H7 (cell line): ENCODE measurements at places on chromosomes 11 and 22. TPM values are rescaled to one million over a fixed set of nuclear protein-coding genes. Genes with fewer than 3 reads are reported as not detected.

The OR8G1 gene
- total RNA-seq: not detected in 2 replicates

The LAYN gene
- 1.0 and 1.2 TPM in 2 replicates for total RNA-seq

GRCh38 chr11:47099918-47100315 lies 76.8 kb downstream of the ARFGAP2 start:
- DNase-seq: no peak

The HOATZ gene
- not detected in 2 replicates for total RNA-seq

- no peak for DNase-seq
Observed at GRCh38 chr11:121618516-121618915, 165.7 kb upstream of the SORL1-AS1 start.

- DNase-seq: no peak
Observed at GRCh38 chr22:19603767-19604166, 79.6 kb upstream of the CLDN5 start.

The KCNJ11 gene
- 2.1 and 4.3 TPM in 2 replicates for total RNA-seq

DNA sequence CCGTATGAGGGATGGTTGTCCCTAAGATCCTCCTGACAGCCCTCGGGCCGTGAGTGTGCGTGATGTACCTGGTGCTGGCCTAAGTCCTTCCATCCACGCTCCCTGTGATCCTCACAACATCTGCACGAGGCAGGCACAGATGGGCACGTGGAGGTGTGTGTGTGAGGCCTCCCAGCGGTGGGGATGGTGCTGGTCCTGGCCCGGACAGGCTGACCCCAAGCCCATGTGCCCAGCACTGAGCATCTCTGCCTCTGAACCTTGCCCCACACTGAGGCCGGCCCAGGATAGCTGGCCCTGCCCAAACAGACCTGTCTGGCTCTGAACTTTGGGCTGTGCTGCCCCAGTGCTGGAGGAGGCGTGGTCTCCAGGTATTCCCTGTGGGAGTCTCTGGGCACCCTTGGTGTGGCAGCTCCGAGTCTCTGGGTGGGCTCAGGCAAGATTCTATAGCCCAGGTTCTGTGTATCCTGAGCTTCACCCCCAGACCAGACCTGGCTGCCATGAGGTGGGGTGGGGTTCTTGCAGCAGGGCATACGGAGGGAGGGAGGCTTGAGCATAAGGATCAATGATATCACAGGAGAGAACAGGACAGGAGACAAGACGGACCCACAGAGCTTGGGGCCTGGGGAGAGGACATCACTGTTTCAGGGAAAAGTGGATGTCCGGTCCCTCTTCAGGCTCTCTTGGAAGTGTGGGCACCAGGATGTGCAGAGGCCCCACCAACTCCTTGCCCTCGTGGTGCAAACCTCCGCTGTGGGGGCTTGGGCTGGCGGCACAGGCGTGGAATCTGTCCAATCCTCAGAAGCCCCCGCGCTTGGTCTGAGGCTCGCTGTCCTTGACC lies 881.8 kb downstream of the BRD1 start:
- DNase-seq: no peak

DNA sequence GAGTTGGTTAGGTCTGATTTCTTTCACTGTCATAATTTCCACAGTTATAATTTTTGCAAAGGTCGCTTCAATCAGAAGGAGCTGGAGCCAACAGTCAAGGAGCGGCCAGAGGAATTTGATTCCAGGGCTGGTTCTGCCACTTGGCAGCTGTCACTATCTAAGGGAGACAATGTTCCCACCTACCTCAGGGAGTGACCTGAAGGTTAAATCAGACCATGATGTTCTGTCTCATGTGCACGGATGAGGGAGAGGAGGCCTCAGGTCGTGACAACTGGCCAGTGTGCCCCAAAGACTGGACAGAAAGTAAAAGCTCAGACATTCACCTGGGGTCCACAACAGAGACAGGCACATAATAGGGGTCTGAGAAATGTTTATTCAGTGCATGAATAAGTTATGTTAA lies 7.6 kb downstream of the MRGPRD start:
- DNase-seq: no peak

DNA sequence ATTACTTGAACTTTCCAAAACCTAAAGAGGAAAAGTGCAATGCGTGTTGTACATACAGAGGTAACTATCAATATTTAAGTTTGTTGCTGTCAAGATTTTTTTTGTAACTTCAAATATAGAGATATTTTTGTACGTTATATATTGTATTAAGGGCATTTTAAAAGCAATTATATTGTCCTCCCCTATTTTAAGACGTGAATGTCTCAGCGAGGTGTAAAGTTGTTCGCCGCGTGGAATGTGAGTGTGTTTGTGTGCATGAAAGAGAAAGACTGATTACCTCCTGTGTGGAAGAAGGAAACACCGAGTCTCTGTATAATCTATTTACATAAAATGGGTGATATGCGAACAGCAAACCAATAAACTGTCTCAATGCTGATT lies 2.1 kb downstream of the ADM start:
- DNase-seq: no peak

DNA sequence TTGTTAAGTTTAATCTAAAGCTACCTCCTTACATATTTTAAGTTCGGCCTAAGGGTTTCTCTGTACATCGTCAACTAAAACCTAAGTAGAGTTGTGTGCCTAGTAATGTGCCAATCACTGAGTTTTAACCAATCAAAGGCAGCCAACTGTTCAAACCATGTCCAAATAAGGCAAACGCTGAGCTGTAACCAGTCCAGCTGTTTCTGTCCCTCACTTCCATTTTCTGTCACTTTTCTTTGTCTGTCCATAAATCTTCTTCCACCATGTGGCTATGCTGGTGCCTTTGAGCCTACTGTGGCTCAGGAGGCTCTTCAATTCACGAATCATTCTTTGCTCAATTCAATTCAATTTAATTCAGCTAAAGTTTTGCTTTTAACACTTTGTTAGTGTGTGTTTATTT lies 13.9 kb upstream of the ATXN10 start:
- no peak for DNase-seq

GRCh38 chr11:19574916-19575315 lies 137.7 kb upstream of the NAV2 start:
- no peak for DNase-seq

The CHRDL2 gene
- total RNA-seq: not detected in 2 replicates

The RNF121 gene
- total RNA-seq: 18.7 and 22.7 TPM in 2 replicates

DNA sequence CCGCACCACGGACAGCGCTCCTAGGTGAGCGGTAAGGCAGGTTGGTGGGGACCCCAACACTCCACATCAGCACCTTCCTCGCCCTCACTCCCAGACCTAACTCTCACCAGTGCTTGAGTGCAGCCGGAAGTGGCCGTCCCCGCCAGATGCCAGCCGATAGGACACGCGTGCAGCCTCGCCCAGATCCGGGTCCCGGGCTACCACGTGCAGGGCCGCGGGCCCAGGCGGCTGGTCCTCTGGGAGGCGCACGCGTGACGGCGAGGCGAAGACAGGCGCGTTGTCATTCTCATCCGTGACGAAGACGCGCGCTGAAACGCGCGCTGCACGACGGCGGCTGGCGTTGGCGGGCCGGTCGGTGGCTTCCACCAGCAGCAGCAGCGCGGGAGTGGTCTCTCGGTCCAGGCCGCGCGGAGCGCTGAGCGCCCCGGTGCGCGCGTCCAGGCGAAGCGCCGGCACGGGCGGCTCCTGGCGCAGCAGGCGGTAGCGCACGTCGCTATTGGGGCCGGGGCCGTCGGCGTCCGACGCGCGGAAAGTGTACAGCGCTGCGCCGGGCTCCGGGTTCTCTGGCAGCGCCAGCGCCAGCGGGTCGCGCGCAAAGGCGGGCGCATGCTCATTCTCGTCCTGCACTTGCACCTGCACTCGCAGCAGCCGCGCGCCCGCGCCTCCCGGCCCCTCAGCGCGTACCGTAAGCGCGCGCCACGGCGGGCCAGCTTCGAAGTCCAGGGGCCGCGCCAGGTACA lies 10.8 kb upstream of the TPP1 start:
- peak; percentile 96 for DNase-seq

- DNase-seq: no peak
Observed at GRCh38 chr11:58575377-58576020, at the start of gene LPXN. LPXN (minus strand) TSS chr11:58575856; CDS start chr11:58575772, 84 bp downstream.

DNA sequence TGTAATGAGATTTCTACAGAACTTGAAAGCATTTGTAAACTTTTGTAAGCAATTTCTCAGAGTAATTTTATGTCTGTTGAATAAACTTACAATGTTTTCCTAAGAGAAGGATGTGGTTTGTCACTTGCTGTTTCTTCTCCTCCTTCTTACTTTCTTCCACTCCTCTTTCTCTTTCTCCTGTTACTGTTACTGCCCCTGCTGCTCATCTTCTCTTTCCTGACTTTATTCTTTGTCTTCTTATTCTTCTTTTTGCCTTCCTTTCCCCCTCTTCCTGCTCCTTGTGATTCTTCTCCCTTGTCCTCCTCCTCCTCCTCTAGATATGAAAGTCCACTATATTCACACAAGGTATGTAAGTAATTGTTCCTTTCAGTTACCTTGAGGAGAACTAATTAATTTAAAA lies 31.1 kb upstream of the MMP7 start:
- DNase-seq: no peak

- peak; percentile 31 for DNase-seq
Observed at GRCh38 chr11:58513747-58514367, 6.0 kb upstream of the OR5B21 start.

DNA sequence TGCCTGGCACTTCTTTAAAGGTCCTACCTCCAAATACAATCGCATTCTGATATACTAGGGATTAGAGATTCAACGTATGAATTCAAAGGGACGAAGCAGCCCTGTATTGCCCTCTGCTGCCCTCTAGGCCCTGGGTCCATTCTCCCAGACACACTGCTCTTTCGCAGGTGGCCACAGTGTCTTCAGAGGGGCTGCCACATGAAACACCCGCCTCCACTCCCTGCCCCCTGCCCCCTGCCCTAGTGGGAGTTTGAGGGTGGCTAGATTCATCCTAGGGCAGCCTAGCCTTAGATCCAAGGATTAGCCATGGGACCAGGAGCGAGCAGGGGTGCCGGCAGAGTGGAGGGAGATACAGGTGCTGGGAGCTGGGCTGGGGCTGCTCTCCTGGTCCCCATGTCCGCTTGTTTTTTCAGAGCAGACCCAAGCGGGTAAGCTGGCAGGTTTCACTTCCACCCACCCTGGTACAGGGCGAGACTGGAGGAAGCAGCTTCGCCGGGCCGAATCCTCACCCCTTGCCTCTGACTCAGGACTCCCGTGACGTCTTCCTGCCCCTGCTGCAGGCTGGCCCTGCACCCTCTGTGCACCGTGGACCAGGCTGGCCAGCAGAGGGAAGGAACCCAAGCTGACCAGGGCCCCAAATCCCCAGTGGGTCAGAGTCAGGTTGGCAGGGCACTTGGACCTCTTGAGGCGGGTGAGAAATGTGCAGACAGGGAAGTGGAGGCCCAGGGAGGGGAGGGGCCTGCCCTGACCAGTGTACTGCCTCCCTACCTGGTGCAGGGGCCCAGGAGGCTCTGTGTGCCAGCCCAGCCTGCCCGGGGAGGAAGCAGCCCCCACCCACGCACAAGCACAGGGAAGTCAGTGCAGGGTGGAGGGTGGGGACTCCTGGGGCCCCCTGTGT lies 28.4 kb upstream of the HMOX1 start:
- DNase-seq: peak; percentile 89

DNA sequence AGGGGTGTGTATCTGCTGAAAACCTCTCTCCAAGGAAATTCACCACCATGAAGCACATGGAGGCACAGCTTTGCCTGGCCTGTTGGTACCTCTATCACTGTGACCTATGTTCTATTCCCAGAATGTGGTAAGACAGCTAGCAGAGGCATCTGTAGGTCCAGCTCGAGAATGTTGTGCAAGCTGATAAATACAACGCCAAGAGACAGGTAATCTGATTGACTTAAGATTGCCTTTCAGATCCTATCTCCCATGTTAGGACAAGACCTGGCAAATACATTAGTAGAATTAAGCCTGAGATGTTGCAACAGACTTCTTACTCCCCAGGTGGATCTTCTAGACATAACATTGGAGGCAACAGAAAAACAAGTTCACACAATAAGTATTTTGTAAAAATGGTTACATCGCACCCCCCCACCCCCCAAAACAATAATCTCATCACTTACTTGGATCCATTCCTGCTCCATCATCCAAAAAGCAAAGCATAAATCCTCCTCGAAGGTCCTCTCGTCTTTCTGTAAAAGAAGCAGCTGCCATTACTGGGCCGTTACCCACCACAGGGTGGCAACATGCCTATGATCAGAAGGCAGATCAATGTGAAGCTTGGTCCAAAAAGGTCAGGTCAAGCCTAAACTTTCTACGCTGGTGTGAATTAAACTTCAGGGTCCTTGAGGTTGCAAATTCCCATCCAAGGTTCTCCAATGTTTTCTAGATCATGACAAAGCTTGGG lies 18.5 kb downstream of the MORC2 start:
- no peak for DNase-seq

The KIF18A gene
- total RNA-seq: 21.4 and 32.7 TPM in 2 replicates

DNA sequence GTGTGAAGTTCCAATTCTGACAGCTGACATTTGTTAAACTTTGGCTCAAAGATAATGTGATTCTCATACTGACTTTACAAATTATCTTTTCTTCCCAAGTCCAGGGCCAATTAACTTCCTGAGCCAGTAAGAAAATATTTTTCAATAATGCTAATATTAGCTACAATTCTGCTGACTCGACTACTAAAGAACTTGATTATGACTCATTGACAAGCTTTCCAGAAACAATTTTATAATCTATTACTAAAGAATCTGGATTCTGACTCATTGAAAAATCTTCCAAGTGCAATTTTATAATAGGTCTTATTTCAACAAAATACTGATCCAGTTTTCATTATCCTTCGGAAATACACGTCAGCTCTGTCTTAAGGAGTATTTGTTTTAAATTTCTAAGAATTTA lies 12.9 kb upstream of the XKR3 start:
- no peak for DNase-seq

The MB gene
- 0.35 and 0.70 TPM in 2 replicates for total RNA-seq

- DNase-seq: no peak
Observed at GRCh38 chr11:19664886-19665548, 47.6 kb upstream of the NAV2 start.

The INS gene
- not detected in 2 replicates for total RNA-seq

DNA sequence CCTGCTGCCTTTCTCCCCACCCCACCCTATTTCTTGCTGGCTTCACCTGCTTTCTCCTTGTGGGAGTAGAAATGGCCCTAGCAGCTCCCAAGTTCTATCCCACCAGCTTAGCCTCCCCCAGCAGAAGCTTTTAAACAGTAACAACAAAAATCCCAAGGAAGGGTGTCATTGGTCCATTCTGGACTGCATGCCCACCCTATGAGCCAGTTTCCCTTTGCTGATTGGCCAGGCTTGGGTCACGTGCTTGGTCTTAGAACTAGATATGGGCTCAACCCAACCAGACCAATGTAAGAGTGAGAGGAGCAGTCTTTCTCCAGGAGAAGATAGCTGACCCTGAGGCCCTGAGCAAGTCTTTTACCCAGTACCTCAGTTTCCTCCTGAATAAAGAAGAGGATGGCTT lies 2.3 kb downstream of the MTFP1 start:
- no peak for DNase-seq

GRCh38 chr11:57368106-57368844 lies 12.7 kb downstream of the PRG3 start:
- DNase-seq: no peak

- no peak for DNase-seq
Observed at GRCh38 chr22:34812631-34813030, 253.3 kb upstream of the ISX start.

The TREH gene
- not detected in 2 replicates for total RNA-seq

DNA sequence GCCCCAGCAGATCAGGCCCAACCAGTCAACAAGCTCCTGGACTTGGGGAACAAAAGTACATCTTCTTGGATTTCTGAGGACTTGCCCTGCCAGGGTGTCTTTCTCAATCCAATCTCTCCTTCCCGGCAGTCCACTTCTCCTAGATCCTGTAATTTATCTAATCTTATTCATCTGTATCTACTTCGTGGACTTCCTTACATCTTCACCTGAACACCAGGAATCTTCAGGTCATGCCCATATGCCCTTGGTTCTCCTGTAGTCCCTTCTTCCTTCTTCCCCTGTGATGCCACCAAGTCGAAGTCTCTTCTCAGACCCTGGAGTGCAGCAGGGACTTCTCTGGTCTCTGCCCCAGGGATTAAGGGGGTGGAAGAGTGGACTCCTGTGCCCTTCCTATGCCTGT lies 100.3 kb downstream of the ZNF280B start:
- DNase-seq: no peak

The TENM4 gene
- total RNA-seq: 21.8 and 29.6 TPM in 2 replicates
